Hematopoietic multipotent progenitor cell treated with erythropoietin and hydrocortisone succinate and interleukin-3 and kit ligand, for 4 days (in vitro differentiated cells): ENCODE measurements at places on chromosomes 6 and 20.

DNA sequence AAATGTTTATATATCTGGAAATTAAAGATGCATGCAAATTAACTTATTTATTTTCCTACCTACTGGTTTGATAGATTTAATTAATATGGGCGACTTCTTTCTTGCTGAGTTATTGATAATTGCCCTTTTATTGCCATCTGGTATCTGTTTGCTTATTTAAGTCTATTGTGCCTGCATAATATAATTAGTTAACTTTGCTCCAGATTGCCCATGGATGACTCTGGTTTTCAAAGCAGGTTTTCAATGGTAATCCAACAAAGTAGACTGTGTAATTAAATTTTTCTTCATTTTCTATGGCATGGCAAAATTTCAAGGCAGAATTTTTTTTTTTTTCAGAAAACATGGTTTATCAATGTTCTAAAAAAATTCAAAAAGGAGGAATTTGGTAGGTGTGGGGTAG, 1092.0 kb downstream of the GRIK2 start:
- no peak for DNase-seq

- DNase-seq: peak; percentile 13
Observed at GRCh38 chr6:167349631-167350274, 24.9 kb downstream of the TTLL2 start.

- no peak for DNase-seq
Observed at GRCh38 chr6:43060034-43060754, 763 bp downstream of the KLC4 start.

DNA sequence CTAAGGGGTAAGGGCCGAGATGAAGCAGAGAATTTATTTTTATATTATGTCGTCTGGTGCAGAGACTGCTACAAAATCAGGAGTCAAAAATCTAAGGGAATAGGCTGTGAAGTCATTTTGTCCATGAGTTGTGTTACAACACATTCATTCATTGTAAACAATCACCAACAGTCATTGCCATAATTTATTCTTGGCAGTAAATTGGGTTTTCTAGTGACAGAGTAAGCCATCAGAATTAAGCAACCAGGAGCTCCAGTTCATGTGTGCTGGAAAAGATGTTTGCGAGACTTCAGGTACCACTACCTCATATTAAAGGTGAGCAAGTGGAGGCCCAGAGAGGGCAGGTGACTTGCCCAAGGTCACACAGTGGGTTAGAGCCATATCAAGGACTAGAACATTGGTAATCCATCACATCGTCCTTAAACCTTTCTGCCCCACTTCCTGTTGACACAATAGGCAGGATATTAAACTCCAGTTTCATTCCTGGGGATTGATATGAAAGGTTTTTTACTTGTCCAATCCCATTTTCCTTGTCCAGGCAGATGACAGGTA, 46.0 kb downstream of the E2F3 start:
- DNase-seq: no peak

DNA sequence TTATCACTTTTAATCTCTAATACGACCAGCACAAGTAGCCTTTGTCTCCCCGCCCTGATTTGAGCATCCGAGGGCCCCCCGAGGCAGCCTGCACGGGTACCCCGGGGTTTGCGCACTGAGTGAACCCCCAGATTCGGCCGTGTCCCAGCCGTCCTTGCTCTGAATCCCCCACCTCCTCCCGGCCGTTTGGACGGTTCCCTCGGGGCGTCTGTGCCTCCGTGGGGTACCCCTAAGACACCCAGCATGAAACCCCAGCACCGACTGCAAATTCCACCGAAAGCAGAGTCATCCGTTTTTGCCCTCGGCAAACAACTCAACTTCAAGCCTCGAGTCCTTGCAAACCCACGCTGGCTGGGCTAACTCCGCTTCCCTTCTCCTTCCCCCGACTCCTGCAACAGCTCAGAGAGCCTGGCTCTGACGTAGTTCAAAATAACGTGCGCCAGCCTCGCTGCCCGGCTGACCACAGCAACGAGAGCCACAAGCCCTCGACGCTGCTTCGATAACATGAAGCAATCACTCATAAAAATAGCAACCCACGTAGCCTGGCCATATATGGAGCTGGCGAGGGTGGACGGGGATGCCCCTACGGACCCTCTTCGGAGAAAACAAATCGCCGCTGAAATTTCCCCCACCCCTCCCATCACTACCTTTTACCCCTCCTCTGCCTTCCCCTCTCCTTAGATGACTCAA, 764 bp upstream of the SNAP25 start:
- DNase-seq: peak; percentile 34

GRCh38 chr6:11964729-11965335, 47.3 kb upstream of the HIVEP1 start:
- DNase-seq: peak; percentile 45

- peak; percentile 40 for DNase-seq
Observed at GRCh38 chr6:131819572-131820124, 11.8 kb downstream of the ENPP1 start.

DNA sequence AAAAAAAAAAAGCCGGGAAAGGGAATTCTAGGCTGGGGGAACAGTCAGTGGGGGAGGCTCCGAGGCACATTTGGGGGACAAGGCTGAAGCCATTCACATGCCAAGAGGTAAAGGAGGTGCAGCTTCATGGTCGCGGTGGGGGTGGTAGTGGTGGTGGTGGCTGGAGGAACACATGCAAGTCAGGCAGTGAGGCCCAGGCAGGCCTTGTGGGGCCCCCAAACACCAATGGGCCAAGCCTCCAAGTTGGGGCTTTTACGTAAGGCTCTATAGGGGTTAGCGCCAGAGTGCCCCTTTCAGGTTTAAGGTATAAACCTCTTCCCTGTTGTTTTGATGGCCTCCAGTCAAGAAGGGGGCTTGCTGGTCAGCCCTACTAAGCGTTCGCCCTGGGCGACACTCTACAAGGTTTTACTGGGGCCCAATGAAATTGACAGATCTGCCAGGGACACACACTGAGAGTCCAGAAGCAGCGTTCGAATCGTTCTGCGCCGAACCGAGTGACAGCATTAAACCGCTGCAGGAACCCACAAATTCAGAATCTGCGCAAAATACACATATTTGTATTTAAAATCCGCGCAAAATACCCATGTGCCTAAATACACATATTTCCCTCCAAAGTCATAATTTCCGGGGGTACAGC, 818 bp upstream of the AP5S1 start:
- peak; percentile 51 for DNase-seq
